T-helper 9 cell (primary cell): ENCODE measurements at places on chromosomes 1 and 21.

DNA sequence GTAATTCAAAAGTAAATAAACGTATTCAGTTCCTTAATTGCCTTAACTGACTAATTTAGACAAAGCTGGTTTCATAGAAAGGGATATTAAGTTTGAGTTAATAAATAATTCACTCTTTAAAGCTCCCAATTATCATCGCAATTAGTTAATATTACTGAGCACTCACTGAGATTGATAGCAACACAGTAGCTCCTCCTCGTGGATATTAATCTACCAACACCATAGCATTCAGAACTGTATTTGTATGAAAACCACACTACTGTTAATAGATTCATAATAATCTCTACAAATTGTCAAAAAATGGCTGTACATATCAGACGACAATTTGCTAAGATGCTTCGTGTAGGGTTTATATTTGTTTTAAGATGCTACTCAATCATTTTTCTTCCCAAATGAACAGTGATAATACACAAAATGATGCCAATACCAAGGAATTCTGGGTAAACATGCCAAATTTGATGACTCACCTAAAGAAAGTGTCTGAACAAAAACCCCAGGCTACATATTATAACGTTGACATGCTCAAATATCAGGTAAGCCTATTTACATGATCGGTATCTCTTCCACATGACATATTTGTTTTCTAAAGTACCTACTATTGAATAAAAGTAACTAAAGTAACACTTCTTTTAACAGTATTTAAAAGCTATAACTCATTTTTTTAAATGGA, 18.8 kb upstream of the DYNLT5 start:
- DNase-seq, result no peak

DNA sequence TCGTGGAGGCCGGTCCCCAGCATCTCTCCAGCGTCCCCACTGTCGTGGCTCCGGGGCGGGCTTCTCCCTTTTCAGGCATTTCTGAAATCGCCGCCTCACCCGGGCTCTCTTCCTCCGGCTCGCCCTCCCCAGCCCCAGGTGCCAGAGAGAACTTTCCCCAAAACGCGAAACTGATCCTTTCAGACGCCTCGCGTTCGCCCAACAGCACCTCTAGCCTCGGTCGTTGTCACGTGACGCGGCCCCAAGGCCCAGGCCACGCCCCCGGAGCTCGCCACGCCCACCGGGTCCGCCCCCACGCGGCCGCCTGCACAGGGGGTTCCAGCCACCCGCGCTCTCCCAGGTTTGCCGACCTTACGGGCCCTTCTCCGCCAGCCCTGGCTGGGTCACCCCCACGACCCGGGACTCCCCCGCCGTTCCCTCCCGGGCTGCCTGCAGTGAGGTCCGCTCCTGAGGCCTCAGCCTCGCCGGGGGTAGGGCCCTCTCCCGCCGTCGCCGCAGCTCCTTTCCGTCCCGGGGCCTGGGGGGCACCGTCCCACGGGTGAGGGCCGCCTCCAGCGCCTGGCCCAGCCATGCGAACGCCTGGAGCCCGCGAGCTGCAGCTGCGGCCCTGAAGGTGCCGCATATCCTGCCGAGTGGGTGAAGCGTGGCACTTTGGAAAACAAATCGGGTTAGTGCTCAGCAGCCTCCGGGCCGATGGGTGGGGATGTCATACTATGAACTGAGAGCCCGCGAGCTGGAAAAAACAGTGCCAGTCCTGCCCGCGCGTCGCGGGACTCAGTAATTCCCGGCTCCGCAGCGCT, 21.0 kb downstream of the H3-3A start:
- DNase-seq, result peak; percentile 96

DNA sequence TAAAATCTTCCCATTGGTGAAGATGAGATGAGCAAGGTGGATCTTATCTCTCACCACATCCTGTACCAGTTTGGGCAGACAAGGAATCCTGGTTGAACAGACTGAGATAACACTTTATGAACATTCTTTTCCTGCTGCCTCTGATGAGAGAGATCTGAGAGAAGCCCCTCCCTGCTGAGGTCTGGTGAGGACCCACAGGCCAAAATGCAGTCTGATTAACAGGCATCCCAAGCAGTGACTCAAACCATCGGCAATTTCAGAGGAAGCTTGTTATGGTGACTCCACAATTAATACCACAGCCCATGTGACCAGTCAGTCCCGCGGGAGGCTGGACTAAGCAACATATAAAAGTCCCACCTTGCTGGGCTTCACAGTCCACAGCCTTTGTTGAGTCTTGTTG, at the start of gene PRR9:
PRR9 (plus strand) TSS at position 373 of the 400 bp plus-strand sequence. CDS start 561 bp downstream, outside the sequence.
- no peak for DNase-seq

GRCh38 chr1:236759252-236759859, 35.7 kb upstream of the MTR start:
- no peak for DNase-seq

DNA sequence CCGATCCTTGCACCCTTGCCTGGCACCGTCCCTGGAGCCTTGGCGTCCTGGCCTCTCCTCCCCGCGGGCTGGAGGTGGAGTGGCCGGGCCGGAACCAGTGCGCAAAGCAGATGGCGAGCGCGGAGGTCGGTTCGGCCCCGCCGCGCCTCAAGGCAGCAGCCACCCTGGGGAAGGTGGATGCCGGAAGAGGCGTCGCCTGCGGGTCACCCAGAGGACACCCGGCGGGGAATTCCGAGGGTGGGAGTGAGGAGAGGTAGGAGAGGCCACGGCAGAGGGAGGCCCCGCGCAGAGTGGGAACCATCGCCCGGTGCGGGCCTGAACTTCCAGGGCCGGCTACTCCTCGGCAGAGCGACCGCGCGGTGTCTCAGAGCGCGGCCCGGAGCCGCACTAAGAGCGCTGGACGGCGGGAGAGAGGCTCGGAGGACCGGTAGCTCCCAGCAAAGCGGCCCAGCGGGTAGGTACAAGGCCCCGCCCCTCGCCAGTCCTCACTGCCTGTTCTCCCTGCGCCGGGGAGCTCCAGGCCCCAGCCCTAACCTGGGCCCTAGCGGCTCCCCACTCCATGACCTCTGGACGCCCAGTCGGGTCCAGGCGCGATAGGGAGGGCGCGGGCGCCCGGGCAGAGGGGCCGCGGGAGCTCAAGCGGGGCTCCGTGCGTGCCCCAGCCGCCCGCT, at the start of gene RNF207:
RNF207 (plus strand) TSS at position 271 of the 671 bp plus-strand sequence. CDS start 417 bp downstream, outside the sequence.
- peak; percentile 57 for DNase-seq

DNA sequence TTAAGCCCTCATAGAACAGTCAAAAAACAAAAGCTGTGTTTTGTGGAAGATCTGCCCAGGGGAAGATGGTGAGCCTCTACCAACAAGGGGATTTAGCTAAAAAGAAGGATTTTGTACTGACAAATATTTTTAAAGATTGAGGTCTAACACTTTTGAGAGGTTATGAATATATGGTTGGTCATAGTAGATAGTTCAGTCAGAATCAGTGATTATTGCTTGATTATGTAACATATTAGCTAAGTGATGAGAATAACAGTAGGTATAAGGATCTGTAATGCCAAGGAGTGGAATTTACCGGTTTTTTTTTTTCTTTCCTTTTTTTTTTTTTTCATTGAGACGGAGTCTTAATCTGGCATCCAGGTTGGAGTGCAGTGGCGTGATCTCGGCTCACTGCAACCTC, 79.0 kb downstream of the SASS6 start:
- no peak for DNase-seq

GRCh38 chr21:22743085-22743484, 1744.9 kb downstream of the NCAM2 start:
- no peak for DNase-seq

GRCh38 chr21:44074315-44074958, 32.8 kb upstream of the PWP2 start:
- no peak for DNase-seq

- no peak for DNase-seq
Observed at GRCh38 chr1:208219659-208220282, 24.4 kb downstream of the PLXNA2 start.

DNA sequence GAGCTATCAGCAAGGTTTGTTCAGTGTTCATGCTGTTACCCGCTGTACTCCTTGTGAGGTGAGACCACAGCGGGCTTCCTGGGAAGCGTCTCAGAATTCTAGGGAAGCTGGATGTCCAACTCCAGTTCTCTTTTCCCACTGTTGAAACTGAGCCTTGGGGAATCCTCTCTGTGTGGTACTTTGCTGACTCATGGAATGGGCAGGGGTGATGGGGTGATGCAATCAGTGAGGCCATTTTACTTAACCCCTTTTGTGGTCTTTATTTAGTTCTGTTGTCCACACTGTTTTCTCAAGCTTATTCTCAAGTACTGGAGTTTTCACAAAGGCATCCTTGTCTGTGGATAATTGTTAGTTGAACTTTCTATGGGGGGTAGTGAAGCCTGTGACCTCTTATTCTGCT, 42.6 kb downstream of the ACKR1 start:
- no peak for DNase-seq

GRCh38 chr1:34617321-34618118, 137.3 kb upstream of the GJB5 start:
- no peak for DNase-seq

GRCh38 chr1:116168277-116169032, 57.3 kb downstream of the MAB21L3 start:
- peak; percentile 82 for DNase-seq

GRCh38 chr1:13809461-13810159, 109.6 kb downstream of the PRDM2 start:
- DNase-seq, result peak; percentile 28

GRCh38 chr1:119582801-119583200, 65.3 kb downstream of the ZNF697 start:
- DNase-seq, result no peak

DNA sequence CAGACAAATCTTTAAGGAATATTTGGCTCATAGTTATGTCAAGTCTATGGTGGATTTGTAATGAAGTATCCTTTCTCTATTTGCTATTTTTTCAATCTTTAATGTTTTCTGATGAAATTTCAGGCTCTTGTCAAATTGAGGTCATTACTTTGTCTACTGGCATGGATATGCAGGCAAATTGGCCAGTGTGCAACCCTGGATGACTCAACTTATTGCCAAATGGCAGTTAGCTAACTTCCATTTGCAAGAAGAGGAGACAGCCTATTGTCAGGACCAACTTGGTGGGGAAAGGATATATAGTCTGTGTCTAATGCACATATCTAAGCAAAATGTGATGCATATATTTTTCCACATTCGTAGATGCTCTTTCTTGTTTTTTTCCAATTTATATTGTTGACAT, 530.5 kb downstream of the PTBP2 start:
- DNase-seq, result no peak

DNA sequence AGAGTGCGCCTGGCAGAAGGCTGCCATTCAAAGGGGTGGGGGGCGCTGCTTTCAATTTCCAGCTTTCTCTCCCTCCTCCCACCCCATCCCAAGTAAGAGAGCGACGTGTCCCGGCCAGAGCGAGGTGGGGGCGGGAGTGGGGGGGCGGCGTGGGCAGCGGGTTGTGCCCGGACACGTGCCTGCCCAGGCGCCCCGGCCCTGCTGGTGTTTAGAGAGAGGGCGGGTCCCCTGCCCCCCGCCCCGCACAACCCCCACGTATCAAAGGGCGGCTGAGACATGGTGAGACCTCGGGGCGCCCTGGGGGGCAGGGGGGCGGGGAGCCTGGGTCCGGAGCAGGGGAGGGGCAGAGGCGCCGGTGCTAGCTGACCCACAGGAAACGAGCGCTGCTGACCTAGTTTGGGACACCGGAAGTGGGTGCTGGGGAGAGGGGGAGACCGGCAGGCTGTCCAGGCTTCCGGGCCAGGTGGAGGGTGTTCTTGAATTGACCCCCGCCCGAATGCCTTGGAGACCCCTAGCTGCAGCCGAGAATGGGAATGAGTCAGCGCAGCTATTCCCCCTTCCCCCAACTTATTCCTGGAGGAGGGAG, 1.3 kb downstream of the ZBTB7B start:
- no peak for DNase-seq

GRCh38 chr1:23528250-23528978, 2.6 kb downstream of the E2F2 start:
- peak; percentile 66 for DNase-seq

DNA sequence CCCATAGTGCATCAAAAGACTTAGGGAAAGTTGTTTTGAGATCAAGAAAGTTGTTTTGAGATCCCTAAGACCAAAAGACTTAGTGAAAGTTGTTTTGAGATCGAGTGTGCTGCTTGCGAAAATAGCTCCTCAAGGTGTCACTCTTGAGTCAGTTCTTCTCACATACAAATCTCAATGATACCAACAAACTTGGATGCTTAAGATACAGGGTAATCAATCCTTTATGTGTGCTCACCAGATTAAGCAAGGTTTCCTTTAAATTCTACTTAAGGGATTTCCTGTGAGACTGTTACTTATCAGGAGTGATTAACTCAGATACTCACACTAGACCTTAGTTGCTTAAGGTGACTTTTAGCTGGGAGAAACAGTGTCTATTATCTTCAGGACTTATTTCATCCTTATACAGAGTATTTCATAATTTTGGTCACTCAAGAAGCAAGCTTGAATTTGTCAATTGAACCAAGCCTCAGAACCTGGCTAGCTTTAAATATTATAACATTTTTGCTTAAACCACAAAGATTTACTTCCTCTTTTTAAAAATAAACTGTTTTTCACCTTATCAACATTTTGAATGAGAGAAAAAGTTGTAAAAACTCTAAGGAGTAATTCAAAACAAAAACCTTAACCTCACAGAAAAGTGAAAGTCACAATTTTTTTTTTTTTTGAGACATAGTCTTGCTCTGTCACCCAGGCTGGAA, 8.0 kb upstream of the RLF start:
- no peak for DNase-seq

DNA sequence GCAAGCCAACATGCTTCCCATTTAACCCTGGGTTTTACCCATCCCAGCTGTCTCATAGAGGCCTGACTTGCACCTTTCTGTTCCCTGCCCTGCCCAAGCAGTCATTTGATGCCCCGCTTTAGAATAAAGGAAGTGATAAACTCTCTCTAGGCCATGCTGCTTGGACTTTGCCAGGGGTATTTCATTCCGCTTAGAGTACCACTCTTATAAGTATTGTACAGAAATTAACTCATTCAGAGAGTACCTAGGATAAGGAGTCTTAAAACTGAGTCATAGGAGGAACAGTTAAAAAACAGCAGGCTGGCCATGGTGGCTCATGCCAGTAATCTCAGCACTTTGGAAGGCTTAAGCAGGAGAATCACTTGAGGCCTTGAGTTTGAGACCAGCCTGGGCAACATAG, 21.0 kb upstream of the LYST start:
- DNase-seq, result no peak

DNA sequence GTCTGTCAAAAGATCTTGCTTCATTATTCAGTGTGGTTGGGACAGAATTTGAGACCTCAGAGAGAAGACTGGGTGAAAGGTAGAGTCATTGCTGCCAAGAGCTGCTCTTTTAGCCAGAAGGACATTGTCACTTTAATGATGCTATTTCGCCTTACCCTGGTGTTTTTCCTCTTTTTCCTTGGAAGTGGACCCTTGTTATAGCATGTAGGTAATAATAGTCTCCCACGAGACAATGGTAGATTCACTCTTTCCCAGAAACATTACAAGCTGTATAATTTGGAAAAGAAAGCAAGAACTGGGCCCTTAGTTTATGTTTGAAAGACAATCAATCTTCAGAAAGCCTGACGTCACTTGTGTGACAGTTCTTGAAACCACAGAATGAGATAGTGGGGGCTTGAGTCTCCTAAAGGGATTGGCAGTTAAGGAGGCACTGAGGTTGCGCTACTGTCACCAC, 3.8 kb downstream of the SERTAD4 start:
- DNase-seq, result no peak
